Hippocampal formation (tissue), 2 donors: ENCODE measurements at places on chromosomes 16 and 17.

DNA sequence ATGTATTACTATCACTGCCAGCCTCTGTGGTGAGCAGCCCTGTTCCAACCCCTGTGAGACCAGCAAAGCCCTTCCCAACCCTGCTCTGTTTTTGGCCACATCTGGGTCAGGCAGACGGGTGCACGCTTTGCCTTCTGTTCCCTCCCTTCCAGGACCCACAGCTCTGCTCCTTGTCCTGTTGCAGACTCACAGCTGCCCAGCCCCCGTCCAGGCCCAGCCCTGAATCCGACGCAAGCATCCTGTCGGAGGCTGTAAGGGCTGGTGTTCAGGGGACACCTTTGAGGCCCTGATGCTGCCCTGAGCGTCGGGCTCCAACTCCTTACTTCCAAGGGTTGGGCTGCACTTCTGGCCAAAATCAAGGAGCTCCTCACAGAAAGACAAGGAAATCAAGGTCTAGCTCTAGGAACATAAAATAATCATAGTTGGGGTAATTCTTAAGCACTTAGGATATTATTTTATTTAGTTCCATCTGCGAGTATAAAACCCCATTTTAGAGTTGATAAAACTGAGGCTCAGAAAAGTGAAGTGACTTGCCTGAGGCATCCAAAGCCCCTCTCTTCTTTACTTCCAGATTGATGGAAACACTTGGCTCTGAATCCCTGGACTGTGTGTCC, 14.3 kb upstream of the SRCIN1 start:
- DNase-seq, result no peak

DNA sequence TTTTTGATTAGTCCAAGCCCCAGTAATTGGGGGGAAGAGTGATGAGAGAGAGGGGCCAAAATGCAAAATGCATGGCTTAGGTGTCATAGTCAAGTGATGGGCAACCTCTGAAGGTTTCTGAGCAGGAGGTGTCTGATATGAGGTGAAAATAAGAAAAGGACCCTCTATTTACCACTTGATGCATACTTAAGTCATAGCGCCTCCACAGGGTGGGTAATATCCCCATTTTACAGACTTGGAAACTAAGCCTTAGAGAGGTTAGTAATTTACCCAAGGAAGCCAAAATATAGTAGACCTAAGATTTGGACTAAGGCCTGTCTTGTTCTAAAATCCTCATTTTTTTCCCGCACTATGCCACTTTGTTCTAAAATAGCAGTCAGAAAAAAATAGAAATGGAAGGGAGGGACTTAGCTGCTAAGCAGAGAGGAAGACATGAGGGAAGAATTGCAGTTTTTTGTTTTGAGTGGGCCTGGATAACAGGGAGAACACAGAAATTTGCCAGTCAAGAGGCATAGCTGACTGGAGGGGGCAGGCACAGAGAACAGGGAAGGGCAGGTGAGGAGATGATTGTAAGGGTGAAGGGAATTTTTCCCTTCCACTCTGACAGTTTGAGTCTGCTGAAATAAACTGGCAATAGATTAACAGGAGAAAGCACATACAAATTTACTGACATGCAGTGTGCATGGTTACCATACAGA, 2.3 kb upstream of the GRB2 start:
- no peak for DNase-seq

DNA sequence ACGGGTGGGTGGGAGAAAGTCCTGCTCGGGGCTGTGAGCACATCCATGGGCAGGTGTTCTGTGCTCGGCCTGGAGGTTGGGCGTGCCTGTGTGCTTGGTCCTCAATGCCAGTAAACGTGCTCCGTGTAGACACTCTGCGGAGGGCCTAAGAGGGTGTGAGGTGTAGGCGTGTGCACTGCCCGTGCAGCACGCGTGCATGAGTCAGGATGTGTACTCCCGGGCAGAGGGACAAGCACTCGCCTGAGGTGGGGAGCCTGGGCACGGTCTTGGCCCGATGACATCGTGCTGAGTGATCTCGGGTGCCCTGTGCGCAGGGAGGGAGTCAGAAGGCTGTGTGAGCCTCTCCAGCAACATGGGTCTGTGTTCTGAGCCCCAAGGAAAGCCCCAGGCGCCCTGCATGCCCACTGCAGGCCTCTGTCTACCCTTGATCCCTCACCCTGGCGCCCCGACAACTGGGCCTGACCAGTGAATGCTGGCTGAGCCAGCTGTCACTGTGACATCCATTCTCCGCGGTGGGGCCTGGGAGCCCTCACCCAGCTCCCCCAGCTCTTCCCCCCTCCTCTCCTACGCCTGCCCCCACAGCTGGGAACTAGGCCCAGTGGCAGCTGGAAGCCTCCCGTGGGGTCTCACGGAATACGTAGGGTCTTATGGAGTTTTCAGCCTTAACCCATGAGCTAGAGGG, 23.5 kb upstream of the NXPH3 start:
- no peak for DNase-seq

DNA sequence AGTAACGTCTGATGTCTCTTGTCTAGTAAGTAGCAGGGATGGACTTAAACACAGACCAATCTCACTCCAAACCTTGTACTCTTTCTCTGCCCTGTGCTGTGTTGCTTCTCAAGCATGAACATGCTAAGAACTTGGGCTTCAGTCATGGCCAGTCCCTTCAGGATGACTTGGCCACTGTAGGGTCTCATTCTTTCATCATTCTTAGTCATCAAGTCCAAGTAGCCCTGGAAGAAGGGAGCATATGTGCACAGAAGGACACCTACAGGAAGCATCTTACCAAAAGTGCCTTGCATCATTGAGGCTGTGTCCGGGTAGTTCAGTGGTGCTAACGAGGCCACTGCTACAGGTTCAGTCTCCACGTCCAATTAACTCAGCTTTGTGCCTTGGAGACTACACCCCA, 80.7 kb downstream of the CDK5R1 start:
- no peak for DNase-seq

GRCh38 chr16:5056352-5056751, 9.4 kb downstream of the C16orf89 start:
- DNase-seq, result no peak

GRCh38 chr17:58120195-58120822, 27.9 kb upstream of the OR4D1 start:
- DNase-seq, result no peak

- no peak for DNase-seq
These were observed 59.1 kb upstream of the FAM20A start for GRCh38 chr17:68660302-68660701.

DNA sequence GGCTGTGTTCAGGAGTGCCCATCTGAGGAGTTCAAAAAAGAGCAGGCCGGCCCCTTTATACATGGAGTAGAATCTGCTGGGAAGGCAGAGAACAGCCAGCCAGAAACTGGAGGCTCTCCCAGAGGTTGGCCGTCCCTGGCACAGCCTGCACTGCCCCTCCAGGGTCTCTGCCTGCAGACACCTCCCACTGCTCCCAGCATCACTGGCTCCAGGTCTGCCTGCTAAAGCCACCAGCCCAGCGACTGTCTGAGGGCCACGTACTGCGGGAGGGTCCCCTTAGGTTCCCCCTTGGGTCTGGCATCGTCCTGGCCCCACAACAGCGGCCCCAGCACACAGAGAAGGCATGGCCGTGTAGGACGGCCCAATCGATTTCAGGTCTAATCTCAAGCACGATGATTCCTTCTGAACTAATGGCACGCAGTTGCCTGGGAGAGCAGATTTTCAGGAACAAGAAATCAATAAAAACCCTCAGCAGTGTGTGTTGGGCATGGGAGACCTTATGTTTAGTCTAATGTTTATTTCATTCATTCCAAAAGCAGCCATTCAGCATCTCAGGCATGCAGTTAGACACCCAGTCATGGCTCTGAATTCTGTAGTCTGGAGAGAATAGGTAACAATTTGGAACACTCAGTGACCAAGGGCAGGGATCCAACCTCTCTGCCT, 95.6 kb downstream of the PGS1 start:
- DNase-seq, result no peak

- no peak for DNase-seq
These were observed 67.7 kb upstream of the TANC2 start for GRCh38 chr17:62898239-62898864.

- no peak for DNase-seq
These were observed 166.9 kb downstream of the LGALS9B start for GRCh38 chr17:20300436-20300934.
